ENCODE measurements at places on chromosomes 1 and 21.

GRCh38 chr1:19113697-19114092, 96.4 kb downstream of the UBR4 start:
- DNase-seq: no peak

DNA sequence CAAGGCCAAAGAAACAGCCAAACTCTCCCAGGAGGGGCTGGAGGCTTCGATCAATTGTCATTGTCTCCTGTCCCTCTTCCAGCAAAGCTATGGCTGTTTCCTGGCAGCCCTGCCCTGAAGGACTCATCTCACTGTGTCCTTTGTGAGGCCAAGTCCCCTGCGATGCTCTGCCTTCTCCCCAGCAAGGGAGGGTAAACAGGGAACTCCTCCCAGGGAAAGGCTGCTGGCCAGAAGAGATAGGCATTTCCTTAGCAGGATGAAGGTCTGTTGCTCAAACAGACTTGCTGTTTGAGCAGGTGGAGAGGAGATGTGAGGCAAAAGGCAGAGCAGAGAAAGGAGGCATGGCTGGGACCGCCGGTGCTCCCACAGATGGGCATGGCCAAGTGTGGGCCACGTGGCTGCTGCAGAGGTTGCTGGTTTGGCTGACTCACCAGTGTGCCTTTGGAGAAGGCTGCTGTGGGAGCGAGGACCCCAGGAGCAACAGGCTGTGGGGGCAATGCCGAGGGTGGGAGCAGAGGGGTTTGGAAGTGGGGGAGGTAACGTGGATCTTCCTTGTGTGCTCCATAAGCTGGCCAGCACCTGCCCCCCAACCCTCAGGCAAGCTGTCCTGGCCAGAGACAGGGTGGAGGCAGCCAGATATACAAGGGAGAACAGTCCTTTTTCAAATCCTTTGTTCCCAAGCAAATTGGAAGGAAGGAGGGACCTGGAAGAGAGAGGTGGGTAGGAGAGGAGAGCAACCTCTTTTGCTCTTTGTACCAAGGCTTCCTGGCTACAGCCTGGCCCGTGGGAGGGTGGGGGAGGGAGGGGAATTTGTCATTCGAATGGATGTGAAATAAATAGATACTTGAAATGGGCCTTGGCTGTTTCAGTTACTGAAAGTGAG, 449.8 kb downstream of the SIPA1L2 start:
- no peak for DNase-seq

DNA sequence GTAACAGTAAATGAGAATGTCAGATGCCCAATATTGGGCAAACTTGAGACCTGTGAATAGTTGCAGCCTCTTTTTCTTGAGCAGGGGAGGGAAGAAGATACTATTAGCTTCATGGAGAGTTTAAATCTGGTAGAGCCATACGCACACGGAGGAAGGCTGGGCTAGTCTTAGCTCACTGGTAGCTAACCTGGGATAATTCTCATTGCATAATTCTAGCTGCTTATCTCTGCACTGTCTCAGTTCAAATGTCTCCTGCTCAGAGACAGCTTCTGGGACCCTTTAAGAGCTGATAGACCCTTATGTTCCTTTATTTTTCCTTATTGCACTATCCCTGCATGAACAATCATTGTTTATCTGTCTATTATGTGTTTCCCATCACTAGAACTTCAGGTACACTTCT, 8.4 kb downstream of the C1orf87 start:
- DNase-seq: no peak

DNA sequence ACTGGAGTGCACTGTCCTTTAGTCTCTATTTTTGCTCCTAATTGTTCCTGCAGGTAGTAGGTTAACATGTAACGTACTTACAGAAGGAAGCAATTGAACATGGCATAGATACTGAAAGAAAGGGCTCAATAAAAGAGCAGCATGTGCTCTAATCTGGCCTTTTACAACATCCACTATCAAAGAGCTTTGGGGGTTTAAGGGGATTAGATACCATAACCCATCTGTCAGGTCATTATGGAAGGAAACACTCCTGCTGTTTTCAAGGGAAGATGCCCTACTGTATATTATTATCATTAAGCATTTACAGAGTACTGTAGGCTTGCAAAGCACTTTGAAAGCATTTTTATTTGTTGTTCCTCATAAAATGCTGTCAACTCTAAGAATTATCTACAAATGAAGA, 152.8 kb downstream of the TTLL7 start:
- no peak for DNase-seq

DNA sequence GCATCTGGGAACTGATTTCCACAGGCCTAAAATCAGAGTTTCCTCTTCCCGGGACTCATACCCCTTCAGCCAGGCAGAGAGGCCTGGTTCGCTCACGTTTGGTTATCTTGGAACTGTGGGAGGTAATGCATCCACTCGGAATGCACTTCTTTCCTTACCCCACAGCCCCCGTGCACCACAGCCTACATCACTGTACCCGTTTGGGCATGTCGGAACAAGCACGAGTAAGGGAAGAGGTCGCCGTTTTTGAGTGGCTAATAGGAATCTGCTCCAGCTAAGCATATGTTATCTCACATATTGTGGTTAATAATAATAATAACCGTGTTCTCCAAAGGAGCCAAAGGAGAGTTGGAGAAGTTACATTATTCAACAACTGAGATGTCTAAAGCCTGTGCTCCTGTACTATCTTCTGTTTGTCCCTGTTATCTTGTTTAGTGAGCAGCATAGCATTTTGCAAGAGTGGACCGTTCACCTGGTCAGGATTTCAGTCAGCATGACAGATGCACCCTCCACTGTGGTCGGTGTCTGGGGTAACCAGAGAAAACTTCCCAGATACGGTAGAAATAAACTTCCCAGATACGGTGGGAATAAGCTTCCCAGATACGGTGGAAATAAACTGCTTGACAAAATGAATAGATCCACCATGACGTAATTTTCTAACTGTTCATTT, 198.6 kb downstream of the SDCCAG8 start:
- DNase-seq: no peak

GRCh38 chr1:153795330-153795837, 20.2 kb downstream of the SLC27A3 start:
- DNase-seq: no peak

GRCh38 chr1:192546596-192547190, 28.9 kb upstream of the RGS1 start:
- no peak for DNase-seq

GRCh38 chr1:53310847-53311681, 16.8 kb downstream of the LRP8 start:
- no peak for DNase-seq

DNA sequence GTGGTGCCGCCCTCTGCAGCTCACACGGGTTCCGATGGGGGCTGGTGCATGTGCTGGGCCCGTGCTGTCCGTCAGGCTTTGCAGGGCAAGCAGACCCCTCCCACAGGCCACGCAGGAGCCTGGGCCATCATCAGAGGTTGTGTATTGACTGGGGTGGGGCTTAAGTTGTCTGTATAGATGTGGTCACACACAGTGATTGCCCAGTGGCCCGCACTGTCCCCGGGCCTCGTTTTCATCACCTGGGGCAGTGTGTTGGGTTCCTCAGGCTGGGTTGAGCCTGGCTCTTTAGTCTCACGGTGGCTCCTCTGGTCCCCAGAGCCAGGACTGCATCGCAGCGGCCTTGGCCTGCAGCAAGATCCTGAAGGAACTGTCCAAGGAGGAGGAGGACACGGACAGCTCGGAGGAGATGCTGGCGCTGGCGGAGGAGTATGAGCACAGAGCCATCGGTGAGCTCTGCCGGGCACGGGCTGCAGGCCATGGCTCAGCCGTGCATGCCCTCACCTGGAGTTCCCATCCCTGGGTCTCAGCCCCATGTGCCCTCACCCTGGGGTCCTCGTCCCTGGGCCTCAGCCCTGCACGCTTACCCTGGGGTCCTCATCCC, 44.1 kb downstream of the TRPM2 start:
- DNase-seq: no peak

GRCh38 chr1:32198237-32199042, 2.0 kb upstream of the CCDC28B start:
- DNase-seq: no peak
